ENCODE measurements at places on chromosomes 12 and 14.

DNA sequence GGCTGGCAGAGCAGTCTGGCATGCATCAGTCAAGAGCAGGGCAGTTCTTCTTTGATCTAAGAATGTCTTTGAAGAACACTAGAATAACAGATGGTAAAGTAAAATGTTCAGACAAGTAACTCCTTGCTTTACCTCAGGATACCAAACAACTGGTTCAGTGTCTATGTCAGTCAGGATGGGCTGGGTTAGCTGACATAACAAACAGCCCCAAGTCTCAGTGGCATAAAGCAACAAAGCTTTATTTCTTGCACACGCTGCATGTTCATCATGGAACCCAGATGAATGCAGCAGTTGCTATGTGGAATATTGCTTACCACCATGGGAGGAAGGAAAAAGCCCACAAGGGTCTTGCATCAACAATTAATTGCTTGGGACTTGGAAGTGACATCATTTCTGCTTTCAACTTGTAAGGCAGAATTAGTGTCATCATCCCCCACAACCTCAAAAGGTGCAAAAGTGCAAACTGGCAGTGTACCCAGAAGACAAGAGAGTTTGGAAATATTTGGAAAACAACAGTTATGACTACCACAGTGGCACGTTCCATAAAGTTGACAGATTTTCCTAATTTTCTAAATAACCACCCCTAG is 21.2 kb downstream of the GPRC5D start:
- DNase-seq, result peak; percentile 45

DNA sequence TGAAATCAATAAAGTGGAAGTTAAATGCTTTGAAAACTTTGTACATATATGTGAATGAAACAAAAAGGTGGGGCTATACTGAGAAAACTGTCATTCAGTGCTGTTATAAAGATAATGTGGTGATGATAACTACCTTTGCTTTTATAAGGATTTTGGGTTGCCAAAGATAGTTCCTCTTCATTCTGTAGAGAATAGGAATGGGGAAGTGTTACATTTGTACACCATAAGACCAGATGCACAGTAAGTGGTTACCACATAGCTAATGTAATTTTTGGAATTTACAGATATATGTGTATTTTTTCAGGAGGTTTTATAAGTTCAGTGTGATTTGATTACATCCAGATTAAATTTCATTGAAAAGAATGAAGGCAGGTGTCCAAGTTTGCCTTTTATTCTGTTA is 18.1 kb downstream of the RAB21 start:
- no peak for DNase-seq

- DNase-seq, result no peak
These were observed 9.7 kb upstream of the FOS start for GRCh38 chr14:75268633-75269550.

GRCh38 chr12:27148791-27149190 is 66.4 kb upstream of the C12orf71 start:
- no peak for DNase-seq

DNA sequence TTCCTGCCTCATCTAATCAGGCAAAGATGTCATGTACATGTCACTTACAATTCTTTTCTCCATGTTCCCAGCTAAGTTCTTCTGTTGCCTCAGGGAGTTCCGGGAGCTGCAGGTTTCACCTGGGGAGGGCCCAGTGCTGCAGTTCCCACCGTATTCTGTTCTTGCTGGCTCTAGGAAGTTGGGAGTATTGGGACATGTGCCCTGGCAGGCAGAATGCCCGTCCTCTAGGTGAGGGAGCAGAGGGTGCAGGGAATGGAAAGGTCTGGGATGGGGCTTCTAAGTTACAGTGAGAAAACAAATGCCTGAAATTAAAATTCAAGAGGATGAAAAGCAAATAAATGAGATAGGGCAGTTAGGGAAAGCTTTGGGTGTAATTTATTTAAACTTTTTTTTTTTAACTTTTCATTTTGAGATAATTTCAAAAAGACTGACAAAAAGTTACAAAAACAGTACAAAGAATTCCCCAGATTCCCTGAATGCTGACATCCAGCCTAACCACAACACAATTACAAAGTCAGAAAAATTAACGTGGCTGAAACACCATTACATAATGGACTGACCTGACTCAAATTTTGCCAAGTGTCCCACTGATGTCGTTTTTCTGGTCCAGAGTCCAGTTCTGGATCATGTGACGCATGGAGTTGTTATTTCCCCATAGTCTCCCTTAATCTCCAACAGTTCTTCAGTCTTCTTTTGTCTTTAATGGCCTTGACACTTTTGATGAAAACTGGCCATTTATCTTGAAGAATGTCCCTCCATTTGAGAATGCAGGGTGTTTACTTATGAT is 187.2 kb upstream of the MYL2 start:
- DNase-seq, result no peak

- DNase-seq, result peak; percentile 9
These were observed 31.1 kb upstream of the NUBPL start for GRCh38 chr14:31530136-31530535.

DNA sequence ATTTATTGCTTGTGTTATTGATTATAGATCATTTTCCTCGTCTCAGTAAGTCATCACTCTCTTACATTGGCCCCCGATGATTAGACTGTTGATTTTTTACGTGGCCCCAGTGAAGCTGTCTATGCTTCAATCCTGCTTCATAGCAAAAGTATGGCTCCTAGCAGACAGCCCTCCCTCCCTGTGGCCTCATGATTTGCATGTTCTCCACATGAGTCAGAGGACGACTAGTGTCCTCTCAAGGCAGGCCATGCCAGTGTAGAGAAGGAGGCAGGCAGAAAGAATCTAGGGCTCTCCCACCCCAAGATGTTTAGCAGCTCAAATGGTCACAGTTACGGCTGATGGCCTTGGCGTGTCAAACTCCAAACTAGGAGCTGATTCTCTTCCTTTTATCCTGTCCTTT is 59.6 kb downstream of the FIGNL2 start:
- peak; percentile 82 for DNase-seq

DNA sequence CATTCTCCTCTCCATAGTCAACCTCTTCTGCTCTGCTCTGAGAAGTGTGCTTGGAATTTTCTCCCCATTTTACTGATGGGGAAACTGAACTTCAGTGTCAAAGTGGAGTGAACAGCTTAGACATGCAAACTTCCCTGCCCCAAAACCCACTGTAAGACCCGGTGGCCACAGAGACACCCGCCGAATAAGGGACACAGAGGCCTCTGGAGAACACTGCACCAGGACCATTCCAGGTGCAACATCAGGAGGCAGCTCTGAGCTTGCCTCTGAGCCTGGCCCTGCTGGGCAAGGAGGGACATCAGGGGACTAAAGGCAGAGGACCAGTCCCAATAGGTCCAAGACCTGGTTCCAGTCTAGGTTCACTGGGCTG is 1.7 kb downstream of the HDAC7 start:
- DNase-seq, result no peak

DNA sequence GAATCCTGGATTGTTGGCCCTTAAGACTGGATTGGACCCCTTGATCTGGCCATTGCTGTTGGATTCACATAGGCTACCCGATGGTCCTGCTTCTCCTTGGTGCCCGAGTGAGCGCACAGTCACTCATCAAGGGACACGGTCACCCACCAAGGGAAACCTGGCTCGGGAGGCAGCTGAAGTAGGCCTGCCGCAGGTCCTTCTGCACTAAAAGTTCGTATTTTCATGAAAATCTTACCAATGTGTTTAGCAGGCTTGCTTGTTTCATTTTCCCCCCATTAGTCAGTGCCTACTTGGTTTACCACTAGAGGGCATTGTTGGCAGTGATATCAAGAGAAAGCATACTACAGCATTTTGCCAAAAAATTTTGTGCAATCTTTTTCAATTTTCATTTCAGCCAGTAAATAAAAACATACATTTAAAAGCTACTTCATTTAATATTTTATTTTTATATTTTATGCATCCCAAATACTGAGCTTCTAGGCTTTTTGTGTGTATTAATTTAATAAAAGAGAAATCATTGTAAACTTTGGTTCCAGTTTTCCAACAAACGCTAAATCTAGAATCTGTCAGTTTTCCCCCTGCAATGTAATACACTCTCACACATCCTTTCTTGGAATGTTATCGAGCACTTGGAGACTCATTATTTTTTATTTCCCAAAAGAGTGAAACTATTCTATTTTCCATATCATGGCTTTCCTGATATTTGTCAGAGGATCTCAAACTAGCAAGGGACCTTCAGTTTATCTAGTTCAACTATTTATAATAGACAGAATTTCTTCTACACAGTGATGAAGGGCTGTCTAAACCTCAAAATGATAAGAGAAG is 116.7 kb downstream of the LMNTD1 start:
- peak; percentile 86 for DNase-seq

DNA sequence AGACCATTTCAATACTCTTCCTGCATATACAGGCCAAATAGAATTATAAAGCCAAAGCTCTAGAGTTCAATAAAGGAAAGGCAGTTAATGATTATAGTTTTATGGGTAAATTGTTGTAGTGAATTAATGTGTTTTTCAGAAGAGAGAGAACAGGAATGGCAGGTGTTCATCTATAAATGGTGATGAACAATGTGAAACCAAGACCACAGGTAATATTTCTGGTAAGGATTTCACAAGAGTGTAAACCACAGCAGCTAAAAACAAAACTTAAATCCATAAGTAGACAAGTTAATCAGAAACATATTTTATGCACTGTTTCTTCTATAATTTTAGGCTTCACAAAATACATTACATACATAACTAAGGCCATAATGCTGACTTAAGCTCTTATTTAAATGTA is 204.4 kb downstream of the SYT1 start:
- DNase-seq, result no peak

DNA sequence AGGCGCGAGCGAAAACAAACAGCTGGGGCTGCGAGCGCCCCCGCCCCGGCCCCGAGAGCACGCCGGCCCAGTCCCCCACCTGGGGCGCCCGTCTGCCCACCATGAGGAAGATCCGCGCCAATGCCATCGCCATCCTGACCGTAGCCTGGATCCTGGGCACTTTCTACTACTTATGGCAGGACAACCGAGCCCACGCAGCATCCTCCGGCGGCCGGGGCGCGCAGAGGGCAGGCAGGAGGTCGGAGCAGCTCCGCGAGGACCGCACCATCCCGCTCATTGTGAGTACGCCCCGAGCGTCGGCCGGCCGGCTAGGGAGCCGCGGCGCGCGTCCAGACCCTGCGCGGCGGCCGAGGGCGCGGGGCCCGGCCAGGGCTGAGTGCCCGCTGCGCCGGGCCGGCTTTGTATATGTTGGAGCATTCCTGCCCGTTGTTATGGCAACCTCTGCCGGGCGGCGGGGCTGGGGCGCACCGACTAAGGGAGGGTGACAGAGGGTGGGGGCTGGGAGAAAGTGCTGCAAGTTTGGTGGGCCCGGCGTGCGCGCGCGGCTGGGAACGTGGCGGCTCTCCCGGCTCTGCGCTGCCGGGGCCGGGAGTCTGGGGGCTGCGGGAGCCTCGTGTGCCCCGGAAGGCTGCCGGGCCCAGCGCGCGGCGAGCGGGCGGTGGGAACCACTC is 367 bp downstream of the GALNT16 start:
- no peak for DNase-seq

DNA sequence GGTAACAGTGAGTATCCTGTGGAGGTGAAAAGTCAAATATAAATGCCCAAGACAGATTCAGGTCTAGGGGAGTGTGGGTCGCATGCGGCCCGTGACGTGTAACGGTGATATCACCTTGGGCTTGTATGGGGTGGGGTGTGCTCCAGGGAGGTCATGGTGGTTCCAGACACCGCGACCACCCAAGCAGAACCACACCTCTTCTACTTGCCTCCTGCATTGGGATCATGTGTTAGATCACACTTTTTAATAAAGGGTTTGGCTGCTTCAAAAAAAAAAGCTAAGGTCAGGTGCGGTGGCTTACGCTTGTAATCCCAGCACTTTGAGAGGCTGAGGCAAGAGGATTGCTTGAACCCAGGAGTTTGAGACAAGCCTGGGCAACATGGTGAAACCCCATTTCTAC is 4.5 kb downstream of the FBLN5 start:
- no peak for DNase-seq

DNA sequence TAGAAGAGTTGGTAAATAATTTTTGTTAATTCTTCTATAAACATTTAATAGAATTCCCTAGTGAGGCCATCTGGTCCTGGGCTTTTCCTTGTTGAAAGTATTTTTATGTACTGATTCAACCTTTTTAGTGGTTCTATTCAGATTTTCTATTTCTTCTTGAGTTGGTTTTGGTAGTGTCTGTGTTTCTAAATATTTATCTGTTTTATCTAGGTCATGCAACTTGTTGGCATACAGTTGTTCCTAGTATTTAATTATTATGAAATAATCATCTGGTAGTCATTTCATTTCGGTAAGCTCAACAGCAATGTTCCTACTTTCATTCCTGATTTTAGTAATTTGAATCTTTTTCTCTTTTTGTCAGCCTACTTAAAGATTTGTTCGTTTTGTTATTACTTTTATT is 234.1 kb upstream of the GARIN2 start:
- peak; percentile 7 for DNase-seq

- DNase-seq, result peak; percentile 35
These were observed 46.7 kb downstream of the LRRC74A start for GRCh38 chr14:76872796-76873432.

- DNase-seq, result no peak
These were observed 202.1 kb upstream of the MYL2 start for GRCh38 chr12:111122458-111122878.

- DNase-seq, result no peak
These were observed 296.2 kb upstream of the RGS6 start for GRCh38 chr14:71636076-71636475.

DNA sequence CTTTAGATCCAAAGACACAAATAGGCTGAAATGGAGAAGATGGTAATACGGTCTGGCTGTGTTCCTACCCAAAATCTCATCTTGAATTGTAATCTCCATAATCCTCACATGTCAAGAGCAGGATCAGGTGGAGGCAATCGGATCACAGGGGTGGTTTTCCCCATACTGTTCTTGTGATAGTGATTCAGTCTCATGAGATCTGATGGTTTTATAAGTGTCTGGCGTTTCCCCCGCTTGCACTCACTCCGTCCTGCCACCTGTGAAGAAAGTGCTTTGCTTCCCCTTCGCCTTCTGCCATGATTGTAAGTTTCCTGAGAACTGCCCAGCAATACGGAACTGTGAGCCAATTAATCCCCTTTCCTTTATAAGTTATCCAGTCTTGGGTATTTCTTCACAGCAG is 1795.5 kb upstream of the FLRT2 start:
- DNase-seq, result no peak

- DNase-seq, result no peak
These were observed 20.9 kb upstream of the NUDT14 start for GRCh38 chr14:105201925-105202513.

DNA sequence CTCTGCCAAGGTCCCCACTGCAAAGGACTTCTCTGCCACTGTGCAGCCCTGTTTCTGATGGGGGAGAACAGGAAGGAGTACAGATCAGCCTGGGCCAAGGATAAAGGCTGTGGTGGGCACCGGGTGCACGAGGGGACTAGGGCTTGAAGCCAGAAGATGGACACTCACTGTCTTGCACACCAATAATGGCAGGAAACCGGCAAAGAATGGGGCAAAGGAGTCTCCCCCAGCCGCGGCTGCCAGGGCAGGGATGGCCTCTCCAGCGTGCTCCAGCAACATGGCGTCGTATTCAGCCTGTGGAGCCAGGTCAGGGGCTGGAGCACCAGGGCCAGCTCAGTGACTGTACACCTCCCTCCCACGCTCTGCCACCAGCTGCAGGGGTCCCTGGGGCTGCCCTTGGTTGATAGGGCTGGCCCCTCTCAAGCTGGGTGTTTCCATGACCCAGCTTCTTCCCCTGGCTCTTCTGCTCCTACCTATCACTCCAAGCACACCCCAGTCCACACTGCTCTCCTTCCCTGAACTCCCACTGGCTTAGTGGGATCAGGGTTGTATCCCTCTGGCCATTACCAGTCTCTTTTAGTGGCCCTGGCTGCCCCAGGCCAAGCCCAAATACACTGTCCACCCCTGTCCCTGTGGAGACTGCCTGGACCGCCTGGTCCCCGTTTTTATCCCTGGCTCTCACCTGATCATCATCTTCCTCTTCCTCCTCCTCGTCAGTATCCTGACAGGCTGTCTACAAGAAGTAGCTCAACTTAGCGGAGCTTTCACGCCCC is 6.3 kb downstream of the IPO4 start:
- DNase-seq, result no peak
